Upper lobe of left lung (tissue), 6 donors: ENCODE measurements at places on chromosomes 5 and 9. TPM values are rescaled to one million over a fixed set of nuclear protein-coding genes. Genes with fewer than 3 reads are reported as not detected.

GRCh38 chr5:122091936-122092600, 14.0 kb upstream of the LOX start:
- no peak overlapping the region for H3K4me3 ChIP-seq
- no peaks in the 10 kb centered on the region for H3K36me3 ChIP-seq
- no peak for DNase-seq
- no peaks in the 10 kb centered on the region for H3K27me3 ChIP-seq

- no peak overlapping the region for H3K4me3 ChIP-seq
- no peaks in the 10 kb centered on the region for H3K36me3 ChIP-seq
- peaks cover 2% of the 10 kb centered on the region for H3K4me1 ChIP-seq
These were observed 203.0 kb downstream of the KDM4C start for GRCh38 chr9:6960777-6961176.

DNA sequence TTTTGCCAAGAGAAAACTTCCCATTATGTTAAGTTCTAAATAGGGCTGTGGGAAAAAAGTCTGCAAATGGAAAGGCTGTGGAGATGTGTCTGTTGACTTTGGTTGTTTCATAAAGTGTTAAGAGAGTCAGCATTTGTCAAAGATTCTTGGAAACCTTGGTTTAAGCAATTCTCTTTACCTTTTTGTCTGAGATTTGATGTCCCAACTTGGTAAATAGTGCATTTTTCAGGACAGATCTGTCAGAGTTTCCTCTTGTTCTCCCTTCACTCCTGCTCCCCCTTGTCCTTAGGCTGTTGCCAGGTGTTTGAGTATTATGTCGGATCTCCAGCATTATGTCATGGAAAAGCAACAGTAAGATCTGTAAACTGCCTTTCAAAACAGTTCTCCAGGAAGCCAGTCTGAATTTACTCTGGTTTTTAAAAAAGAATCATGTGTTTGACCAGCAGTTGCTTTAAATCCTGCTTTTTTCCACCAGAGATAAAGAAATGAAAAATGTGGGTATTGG, 79.1 kb upstream of the ADAMTSL1 start:
- no peak overlapping the region for H3K4me3 ChIP-seq
- no peaks in the 10 kb centered on the region for H3K36me3 ChIP-seq
- no peak for DNase-seq
- no peaks in the 10 kb centered on the region for H3K27me3 ChIP-seq

DNA sequence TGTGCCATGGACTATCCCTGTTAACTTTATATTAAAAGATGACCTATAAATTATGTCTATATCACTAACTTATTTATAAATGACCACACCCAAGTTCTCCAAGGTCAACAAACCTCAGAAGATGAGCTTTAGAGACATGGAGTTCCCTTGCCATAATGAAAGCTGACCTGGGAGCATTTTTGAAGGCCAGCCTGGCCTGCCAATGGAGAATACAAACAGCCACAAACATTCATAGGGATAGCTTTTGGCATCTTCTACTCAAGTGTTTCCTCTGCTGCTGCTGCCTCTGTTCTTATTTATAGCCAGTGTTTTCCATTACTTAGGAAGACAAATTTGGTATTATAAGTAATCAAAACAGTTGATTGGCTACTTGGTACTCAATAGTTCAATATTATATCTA, 117.3 kb upstream of the ADAMTS19 start:
- H3K27me3 ChIP-seq, result no peaks in the 10 kb centered on the region
- H3K36me3 ChIP-seq, result no peaks in the 10 kb centered on the region
- H3K4me3 ChIP-seq, result no peak overlapping the region
- H3K27ac ChIP-seq, result no peak overlapping the region
- no peaks in the 10 kb centered on the region for H3K4me1 ChIP-seq

GRCh38 chr5:56482363-56482762, 249.2 kb upstream of the ANKRD55 start:
- DNase-seq, result no peak
- H3K36me3 ChIP-seq, result no peaks in the 10 kb centered on the region
- H3K4me3 ChIP-seq, result peak overlapping the region; percentile 72
- H3K27me3 ChIP-seq, result no peaks in the 10 kb centered on the region
- H3K27ac ChIP-seq, result peak overlapping the region; percentile 95

DNA sequence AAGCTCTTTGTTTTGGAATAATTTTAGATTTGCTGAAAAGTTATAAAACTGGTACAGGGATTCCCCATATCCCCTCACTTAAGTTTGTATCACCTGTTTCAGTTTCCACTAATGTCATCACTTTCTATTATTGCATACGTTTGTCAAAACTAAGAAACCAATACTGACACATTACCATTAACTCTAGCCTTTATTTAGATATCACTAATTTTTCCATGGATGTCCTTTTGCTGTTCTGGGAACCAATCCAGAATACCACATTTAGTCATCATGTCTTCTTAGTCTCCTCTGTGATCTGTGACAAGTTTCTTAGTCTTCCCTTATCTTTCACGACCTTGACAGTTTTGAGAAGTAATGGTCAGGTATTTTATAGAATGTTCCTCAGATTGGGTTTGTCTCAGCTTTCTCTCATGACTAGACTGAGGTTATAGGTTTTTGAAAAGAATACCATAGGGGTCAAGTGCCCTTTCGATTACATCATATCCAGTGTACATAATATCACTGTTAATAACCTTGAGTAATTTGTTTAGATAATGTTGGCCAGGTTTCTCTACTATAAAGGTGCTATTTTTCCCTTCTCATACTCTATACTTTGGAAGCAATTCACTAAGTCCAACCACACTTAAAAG, 51.9 kb upstream of the NMUR2 start:
- no peaks in the 10 kb centered on the region for H3K36me3 ChIP-seq
- H3K4me1 ChIP-seq, result no peaks in the 10 kb centered on the region
- H3K4me3 ChIP-seq, result no peak overlapping the region

GRXCR2 gene
- not detected for total RNA-seq

DNA sequence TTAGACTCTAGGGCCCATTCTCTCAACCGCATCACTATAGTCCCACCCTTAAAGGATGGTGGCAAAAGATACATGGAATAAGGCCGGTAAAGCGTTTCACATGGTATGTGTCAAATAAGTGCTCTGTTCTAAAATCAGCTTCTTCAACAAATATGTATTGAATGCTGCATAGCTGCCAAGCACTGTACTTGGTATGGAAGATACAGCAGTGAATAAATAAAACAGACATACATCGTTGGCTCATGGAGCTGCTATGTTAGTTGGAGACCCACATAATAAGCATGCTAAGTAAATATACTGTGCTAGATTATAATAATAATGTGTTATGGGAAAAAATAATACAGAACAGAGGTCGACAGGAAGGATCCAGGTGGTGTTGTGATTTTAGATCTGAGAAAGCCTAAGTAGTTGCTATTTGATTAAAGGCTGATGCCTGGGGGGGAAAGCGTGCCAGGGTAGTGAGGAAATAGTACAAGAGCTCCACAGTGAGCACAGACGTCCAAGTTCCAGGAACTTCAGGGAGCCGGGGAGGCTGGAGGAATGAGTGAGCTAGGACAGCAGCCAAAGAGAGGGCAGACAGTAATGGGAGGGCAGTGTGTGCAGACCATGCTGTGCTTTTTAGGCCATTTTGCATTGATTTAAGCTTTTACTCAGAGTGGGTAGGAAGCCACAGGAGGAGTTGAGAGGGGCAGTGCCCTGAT, 93.7 kb downstream of the JAKMIP2 start:
- no peak overlapping the region for H3K4me3 ChIP-seq
- DNase-seq, result no peak
- no peaks in the 10 kb centered on the region for H3K36me3 ChIP-seq
- H3K4me1 ChIP-seq, result no peaks in the 10 kb centered on the region
- H3K27me3 ChIP-seq, result no peaks in the 10 kb centered on the region
- H3K27ac ChIP-seq, result no peak overlapping the region

LCP2 gene
- total RNA-seq, result 63.0 TPM

GRCh38 chr5:124678468-124678867, 68.0 kb downstream of the ZNF608 start:
- no peak for DNase-seq
- peak overlapping the region; percentile 5 for H3K27ac ChIP-seq
- no peaks in the 10 kb centered on the region for H3K27me3 ChIP-seq
- H3K36me3 ChIP-seq, result no peaks in the 10 kb centered on the region
